DMS153 (cell line): ENCODE measurements at places on chromosomes 12 and 14.

GRCh38 chr14:105806568-105806967, 280.2 kb downstream of the TMEM121 start:
- DNase-seq, result no peak

GRCh38 chr12:108231109-108231905, 102.2 kb downstream of the WSCD2 start:
- no peak for DNase-seq

- DNase-seq, result peak; percentile 9
These were observed 1.5 kb downstream of the PRDM4 start for GRCh38 chr12:107759410-107759809.

DNA sequence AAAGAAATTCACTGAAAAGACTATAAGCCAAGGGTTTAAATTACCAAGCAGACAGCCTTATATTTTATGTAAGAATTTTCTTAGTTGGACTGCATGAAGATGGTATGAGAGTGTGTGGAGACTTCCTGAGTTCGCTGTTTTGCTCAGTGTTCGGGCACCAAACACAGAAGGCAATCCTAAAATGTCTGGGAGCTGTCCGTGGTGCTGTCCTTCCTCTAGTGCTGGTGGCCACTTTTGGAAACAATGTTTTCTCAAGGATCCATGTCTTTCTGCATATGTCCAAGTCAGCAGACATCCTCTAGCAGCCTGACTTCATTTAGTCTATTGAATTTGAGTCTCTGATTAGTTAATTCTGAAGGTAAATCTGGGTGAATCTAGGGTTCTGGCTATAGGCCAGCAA, 135.8 kb downstream of the SLC8A3 start:
- DNase-seq, result no peak

DNA sequence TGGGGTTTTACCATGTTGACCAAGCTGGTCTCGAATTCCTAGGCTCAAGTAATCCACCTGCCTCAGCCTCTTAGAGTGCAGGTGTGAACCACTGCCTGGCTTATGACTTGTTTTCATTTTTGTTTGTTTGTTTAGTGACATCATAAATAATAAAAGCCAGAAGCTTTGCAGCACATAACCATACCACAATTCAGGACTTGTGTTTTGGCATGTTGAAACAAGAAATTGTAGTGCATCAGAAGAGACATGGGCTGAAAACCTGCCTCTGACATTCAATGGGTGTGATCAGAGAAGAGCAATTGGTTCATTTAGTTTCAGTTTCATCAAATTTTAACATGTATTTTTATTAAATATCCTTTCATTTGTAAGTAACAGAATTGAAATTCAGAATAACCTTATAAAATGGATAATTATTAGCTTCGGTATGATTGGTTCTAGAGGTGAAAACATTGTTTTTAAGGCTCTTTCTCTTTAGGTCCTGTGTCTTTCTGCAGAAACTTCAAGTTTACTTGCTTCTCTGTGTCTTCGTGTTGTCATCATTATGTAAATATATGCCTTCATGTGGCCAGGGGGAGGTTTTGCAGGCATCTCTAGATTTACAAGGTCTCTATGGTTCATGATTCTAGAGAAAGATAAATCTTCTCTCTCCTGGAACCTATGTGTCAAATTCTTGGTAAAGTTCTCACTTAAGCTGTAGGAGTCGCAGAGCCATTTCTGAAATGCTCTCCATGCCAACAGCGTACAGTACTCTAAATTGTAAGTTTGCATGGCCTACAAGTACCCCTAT, 312.0 kb downstream of the KCNC2 start:
- no peak for DNase-seq

DNA sequence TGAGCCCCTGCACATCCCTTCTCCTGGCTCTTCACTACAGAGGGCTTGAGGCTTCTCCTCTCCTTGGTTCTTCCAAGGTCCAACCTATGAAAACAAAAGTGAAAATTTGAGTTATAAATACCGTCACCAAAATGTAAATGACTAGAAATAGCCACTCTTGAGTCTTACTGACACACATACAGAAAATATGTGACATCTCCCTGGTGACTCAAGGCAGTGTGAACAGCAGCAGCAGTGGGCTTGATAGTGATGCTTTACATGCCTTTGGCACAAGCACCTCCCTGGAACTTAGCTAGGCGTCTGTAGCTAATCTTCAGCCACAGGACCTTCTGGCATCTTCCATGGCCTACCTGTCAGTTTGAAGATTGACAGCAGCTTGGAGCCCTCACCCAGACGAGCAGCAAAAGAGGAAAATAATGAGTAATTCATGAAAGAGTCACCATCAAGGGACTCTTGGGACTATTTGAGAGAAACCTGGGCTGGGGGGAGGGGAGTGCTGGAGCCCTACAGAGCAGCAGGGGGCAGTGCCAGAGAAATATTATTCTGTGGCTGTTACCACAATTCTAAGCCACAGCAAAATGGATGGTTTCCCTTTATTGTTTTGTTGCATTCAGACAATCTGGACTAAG, 158.0 kb downstream of the KCNK10 start:
- DNase-seq, result no peak
